Type B pancreatic cell (in vitro differentiated cells): ENCODE measurements at places on chromosomes 11 and 22.
A peak's percentile ranks its signal among the peaks of the same experiment; 100 is the strongest.

GRCh38 chr22:28607795-28608194, 71.8 kb downstream of the TTC28 start:
- peaks cover 12% of the 10 kb centered on the region for H3K36me3 ChIP-seq
- no peak overlapping the region for H3K4me3 ChIP-seq
- no peak overlapping the region for H3K27ac ChIP-seq
- no peak for DNase-seq

DNA sequence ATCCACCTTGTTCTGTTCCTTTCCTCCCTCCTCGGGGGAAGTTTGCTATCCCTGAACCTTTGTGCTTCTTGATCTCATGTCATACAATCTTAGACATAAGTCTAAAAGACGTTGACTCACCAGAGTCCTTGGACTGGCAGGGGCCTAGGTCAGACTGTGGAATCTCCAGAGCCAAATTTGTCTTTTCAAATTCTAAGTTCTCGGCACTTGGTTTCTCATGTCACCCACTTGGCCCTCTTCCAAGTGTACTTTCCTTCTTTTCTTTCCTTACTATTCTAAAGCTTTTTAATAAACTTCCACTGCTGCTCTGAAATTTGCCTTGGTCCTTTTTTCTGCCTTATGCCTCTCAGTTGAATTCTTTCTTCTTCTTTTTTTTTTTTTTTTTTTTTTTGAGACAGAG, 30.1 kb upstream of the SMPD1 start:
- H3K4me1 ChIP-seq, result peaks cover 5% of the 10 kb centered on the region
- no peaks in the 10 kb centered on the region for H3K27me3 ChIP-seq
- H3K4me3 ChIP-seq, result no peak overlapping the region
- no peak overlapping the region for H3K27ac ChIP-seq
- DNase-seq, result no peak
- no peaks in the 10 kb centered on the region for H3K36me3 ChIP-seq

DNA sequence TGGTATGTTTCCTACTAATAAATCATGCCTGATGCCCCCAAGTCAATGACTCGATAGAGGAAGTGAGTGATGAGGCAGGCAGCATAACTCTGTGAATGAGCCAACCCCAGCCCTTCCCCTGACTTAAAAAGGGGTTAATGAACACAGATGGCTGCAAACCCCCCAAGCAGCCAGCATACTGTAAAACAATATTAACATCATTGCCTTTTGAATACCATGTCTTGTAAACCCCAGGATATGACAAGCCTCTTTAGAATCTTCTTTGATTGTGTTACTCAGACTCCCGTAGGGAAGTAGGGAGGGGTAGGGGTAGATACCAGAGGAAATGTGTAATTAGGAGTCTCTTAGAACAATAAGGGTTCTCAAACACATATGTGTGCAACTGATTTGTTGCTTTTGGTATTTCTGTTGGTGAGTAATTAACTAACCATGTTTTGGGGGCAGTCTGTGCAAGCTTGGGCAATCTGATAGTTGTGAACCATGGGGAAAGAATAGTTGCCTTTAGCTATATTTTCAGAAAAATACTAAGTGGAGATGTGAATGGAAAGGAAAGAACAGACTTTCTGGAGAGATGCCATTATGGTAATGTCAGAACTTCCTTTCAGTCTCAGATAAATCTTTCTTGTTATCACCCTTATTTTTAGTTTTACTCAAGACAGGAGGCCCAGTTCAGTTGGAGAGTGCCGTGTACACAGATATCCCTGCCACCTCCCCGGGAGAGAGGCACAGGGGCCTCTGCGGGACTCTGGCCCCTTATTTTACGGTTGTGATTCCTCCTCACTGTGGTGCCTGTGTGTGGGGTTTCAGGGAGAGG, 701.8 kb downstream of the NTM start:
- no peak for DNase-seq
- no peak overlapping the region for H3K4me3 ChIP-seq
- H3K36me3 ChIP-seq, result peaks cover 1% of the 10 kb centered on the region

DNA sequence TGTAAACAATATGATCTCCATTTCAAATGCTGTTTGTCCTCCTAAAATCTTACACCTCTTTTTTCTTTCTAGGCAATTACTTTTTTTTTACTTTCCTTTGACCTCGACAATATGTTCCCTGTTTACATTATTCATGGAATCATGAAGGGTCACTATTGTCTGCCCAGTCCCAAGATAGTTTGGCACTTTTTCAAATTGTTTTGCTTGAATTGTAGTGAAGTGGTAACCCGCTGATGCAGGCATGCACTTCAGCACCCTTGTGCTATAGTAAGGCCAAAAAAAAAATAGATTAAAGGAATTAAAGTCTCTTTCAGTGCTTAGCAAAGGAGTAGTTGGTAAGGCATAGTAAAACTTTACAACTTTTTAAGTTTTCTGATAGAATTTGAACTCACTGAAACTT, 90.9 kb downstream of the PAX6 start:
- no peaks in the 10 kb centered on the region for H3K4me1 ChIP-seq
- H3K4me3 ChIP-seq, result no peak overlapping the region
- H3K27me3 ChIP-seq, result no peaks in the 10 kb centered on the region
- DNase-seq, result no peak
- H3K36me3 ChIP-seq, result no peaks in the 10 kb centered on the region
- H3K27ac ChIP-seq, result no peak overlapping the region

- H3K4me3 ChIP-seq, result no peak overlapping the region
- peaks cover 30% of the 10 kb centered on the region for H3K27me3 ChIP-seq
- DNase-seq, result no peak
- H3K4me1 ChIP-seq, result no peaks in the 10 kb centered on the region
These were observed 90.5 kb upstream of the XKR3 start for GRCh38 chr22:16915701-16916100.

- H3K36me3 ChIP-seq, result no peaks in the 10 kb centered on the region
- no peak for DNase-seq
- peaks cover 15% of the 10 kb centered on the region for H3K27me3 ChIP-seq
These were observed 47.4 kb upstream of the SEPTIN5 start for GRCh38 chr22:19666673-19667593.

- H3K27ac ChIP-seq, result no peak overlapping the region
- no peaks in the 10 kb centered on the region for H3K36me3 ChIP-seq
- H3K4me1 ChIP-seq, result no peaks in the 10 kb centered on the region
- H3K4me3 ChIP-seq, result no peak overlapping the region
- H3K27me3 ChIP-seq, result no peaks in the 10 kb centered on the region
These were observed 238.4 kb upstream of the DDI1 start for GRCh38 chr11:103798026-103798425.

DNA sequence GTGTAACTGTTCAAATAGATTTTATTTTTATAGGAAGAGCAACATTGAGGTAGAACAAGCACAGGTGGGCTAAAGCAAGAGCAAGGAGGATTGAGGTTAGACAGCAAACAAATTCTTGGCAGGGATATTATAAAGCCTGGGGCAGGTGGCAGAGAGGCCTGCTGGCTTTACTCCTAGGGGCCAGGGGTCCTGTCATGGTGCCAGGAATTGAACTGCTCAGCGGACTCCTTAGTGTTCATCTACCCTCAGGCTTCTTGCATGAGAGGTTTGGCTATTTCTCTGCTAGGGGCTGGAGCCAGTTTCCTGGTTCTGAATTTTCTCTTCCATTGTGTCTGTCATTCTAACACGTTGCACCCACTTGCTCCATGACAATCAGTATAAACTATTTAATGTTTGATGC, 217.2 kb upstream of the NCAM1 start:
- no peak overlapping the region for H3K4me3 ChIP-seq
- H3K36me3 ChIP-seq, result no peaks in the 10 kb centered on the region
- DNase-seq, result no peak
- peaks cover 34% of the 10 kb centered on the region for H3K27me3 ChIP-seq
- H3K4me1 ChIP-seq, result peaks cover 26% of the 10 kb centered on the region

DNA sequence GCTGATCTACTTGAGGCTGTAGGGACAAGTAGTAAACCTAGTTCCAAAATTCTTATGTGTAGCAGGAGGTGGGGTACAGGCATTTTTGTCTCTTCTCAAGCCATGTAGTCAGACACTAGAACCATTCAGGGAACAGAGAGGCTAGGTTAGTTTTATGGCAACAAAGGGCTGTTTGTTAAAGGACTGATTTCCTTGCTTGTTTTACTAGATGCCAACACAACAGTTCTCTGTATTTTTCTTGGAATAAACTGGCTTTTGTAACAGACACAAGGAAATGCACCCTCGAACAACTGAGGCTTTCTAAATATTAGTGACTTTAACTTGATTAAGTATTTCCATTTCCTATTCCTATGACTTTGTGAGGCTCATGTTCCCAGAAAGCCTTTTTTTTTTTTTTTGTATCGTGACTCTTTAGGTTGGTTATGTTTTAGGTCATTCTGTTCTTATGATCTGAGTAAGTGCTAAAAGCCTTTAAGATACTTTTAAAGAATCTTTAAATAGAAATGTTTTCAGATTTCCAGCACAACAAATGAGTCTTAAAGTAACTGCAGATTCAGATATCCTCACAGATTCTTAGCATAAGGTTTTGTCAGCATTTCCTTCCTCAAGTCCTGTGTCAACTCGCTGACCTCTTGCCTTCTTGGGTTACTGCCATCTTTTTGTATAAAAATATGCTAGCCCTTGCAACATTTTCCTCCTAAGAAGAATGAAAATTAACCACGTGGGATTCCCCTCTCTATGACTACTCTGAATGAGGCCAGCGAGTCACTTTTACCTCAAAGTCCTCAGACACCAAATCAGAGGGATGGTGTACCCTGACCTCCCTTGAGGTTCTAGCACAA, 92.5 kb downstream of the CCDC83 start:
- peaks cover 12% of the 10 kb centered on the region for H3K4me1 ChIP-seq
- no peak overlapping the region for H3K27ac ChIP-seq
- no peaks in the 10 kb centered on the region for H3K27me3 ChIP-seq
- H3K4me3 ChIP-seq, result no peak overlapping the region

DNA sequence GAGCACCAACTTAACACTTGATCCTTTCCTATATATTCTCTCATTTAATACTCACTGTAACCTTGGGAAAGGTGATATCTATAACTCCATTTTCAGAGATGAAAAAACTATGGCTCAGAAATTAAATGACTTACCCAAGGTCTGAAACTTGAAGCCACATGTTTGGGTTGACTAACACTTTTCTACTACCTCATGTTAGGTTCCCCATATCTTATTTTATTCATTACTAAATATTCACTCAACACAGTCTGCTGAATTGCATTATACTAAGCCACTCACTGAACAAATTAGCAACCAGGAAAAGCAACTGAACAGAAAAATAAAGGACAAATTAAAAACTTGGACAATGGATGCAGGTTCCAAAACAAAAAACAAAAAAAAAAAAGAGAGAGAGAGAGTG, 59.9 kb downstream of the FAM168A start:
- H3K4me1 ChIP-seq, result peaks cover 15% of the 10 kb centered on the region
- no peak overlapping the region for H3K27ac ChIP-seq
- H3K36me3 ChIP-seq, result peaks cover 13% of the 10 kb centered on the region
- DNase-seq, result no peak
- H3K4me3 ChIP-seq, result no peak overlapping the region

- no peaks in the 10 kb centered on the region for H3K36me3 ChIP-seq
- H3K4me1 ChIP-seq, result peaks cover 23% of the 10 kb centered on the region
- peak overlapping the region; percentile 87 for H3K4me3 ChIP-seq
- H3K27ac ChIP-seq, result peak overlapping the region; percentile 2
- peak; percentile 91 for DNase-seq
These were observed 124.7 kb upstream of the C11orf58 start for GRCh38 chr11:16613512-16614381.

- DNase-seq, result no peak
- H3K27me3 ChIP-seq, result no peaks in the 10 kb centered on the region
- no peaks in the 10 kb centered on the region for H3K4me1 ChIP-seq
- H3K4me3 ChIP-seq, result peak overlapping the region; percentile 81
These were observed 1.5 kb upstream of the CCKBR start for GRCh38 chr11:6258141-6258540.

DNA sequence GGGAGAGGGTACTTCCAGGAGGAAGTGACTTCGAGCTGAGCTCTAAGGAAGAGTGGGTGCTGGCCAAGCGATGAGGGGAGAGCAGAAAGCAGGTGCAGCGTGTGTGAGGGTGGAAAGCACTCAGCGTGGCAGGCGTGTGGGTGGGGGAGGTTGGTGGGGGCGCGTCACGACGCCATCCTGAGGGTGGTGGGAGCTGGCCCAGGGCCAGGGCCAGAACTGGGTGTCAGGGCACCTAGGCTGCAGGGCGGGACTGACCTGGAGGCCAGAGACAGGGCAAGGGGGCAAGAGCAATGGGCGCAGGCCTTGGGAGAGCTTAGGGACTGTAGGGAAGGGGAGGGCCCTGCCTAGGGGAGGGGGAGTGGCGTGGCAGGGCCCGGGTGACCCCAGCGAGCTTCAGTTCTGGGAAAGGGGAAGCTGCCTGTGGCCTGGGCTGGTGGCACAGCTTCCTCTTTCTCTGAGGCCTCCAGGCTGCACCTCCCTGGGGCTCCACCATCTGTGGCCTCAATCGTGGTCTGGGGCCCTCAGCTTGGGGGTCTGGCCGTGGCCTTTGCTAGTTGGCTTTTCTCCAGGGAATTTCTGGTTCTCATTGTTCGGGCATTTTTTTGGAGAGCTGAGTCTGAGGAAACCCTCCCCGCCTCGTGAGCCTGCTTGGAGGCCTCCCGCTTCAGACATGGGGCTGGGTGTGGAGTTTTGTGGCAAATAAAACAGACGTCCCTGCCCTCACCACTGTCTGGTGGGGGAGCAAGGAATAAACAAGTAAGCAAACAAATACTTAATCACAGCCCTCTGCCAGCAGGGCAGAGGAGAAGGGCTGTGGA, 8.9 kb downstream of the RELT start:
- peaks cover 37% of the 10 kb centered on the region for H3K4me1 ChIP-seq
- H3K36me3 ChIP-seq, result no peaks in the 10 kb centered on the region
- H3K4me3 ChIP-seq, result no peak overlapping the region
- H3K27me3 ChIP-seq, result no peaks in the 10 kb centered on the region
- H3K27ac ChIP-seq, result peak overlapping the region; percentile 66
- DNase-seq, result no peak

GRCh38 chr22:16922706-16923105, 85.3 kb downstream of the GAB4 start:
- no peak for DNase-seq
- H3K36me3 ChIP-seq, result no peaks in the 10 kb centered on the region
- H3K4me3 ChIP-seq, result no peak overlapping the region
- no peak overlapping the region for H3K27ac ChIP-seq
- H3K4me1 ChIP-seq, result no peaks in the 10 kb centered on the region

DNA sequence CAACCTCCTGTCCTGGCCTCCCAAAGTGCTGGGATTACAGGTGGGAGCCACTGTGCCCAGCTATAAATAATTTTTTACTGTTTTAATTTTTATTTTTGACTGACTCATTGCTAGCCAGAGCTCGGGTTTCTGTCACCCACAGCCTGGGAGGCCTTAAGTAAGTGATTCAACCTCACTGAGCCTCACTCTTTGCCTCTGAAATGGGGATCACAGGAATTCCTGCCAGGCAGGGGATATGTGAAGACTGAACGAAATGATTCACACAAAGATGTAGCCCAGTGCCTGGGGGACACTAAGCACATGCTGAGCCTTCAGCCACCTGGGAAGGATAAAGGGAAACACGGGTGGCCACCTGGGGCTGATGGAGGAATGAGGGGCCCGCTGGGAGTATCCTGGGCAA, 3.8 kb upstream of the LRRC74B start:
- H3K4me1 ChIP-seq, result peaks cover 20% of the 10 kb centered on the region
- H3K36me3 ChIP-seq, result no peaks in the 10 kb centered on the region
- no peak overlapping the region for H3K4me3 ChIP-seq
- no peaks in the 10 kb centered on the region for H3K27me3 ChIP-seq

DNA sequence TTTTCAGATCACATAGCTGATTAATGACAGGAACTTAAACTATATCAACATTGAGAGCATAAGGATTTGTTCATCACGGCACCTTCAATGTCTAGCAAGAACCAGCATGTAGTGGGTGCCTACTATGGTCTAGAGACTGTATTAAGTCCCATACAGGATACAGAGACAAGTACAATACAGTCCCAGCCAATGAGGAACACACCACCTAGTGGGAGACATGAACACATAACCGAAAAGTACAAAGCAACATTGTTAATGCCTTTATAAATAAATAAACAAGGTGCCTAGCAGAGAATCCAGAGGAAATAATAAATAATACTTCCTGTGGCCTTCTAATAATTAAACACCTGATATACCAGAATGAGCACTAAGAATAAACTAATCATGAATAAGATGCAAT, 87.7 kb upstream of the OPCML start:
- H3K4me3 ChIP-seq, result no peak overlapping the region
- H3K36me3 ChIP-seq, result no peaks in the 10 kb centered on the region
- DNase-seq, result no peak
- no peaks in the 10 kb centered on the region for H3K4me1 ChIP-seq
